ENCODE measurements at places on chromosomes 1 and 21.

GRCh38 chr1:57157818-57158603, 192.2 kb upstream of the C8B start:
- DNase-seq, result no peak

GRCh38 chr1:77388661-77389060, 106.8 kb downstream of the AK5 start:
- DNase-seq, result no peak

DNA sequence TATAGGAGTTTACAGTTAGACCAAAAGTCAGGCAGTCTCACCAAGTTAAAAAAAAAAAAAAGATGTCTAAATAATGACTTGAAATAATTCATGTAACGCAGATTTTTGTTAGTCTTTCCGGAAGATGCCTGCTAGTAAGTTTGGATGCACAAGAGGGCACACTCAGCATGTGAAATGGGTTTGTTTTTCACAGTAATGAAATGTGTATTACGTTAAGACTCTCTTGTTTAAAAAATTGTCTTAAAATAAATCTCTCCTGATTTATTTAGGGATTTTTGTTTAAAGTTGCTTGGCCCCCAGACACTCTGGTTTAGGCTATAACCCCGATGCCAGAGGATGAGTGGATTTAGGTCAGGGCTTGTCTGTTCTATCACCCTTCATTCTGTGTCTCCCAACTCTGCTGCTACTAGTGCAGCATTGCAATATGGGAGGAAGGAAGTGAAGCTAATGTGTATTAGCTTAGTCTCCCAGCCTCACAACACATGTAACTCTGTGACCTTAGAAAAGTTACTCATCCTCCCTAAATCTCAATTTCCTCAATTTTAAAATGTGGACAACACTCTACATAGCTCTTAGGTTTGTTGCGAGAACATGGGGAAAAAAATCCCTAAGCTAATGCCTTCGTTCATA, 25.7 kb downstream of the CTH start:
- DNase-seq, result no peak

DNA sequence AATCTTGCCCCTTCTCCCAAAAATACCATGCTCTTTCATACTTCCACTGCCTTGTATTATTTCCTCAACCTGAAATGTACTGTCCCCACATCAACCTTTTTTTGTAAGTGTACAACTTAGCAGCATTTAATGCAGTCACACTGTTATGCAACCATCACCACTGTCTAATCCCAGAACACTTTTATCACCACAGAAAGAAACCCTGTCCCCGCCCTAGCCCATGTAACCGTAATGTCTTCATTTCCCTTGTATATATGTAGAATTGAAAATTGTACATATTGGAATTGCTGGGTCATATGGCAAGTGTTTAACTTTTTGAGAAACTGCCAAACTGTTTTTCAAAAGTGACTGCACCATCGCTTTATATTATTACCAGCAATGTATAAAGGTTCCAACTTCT, 37.4 kb downstream of the PTP4A2 start:
- no peak for DNase-seq

DNA sequence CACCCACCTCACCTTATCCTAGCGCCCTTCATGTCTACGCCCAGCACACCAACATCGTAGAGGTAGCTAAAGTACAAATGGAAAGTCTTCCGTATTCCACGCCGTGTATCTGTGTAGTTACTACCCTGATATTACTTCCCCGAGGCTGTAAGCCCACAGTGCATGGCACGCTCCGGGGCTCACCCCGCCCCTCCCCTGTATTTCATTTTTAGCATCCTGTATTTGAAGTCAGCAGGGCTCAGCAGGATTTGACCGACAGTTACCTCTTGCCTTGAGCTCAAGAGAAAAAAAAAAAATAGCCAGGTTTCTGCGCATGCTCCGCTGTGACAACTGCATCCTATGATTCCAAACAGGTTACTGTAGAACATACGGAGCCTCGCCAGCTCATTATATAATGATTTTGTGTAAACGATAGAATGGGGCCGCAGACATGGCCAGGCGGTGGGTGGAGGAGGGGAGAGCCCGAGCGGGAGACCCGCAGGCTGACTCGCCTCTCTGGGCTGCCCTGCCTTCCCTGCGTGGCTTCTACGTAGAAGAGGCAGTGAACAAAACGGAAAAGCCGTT, 1.3 kb downstream of the ABCG1 start:
- DNase-seq, result peak; percentile 45

DNA sequence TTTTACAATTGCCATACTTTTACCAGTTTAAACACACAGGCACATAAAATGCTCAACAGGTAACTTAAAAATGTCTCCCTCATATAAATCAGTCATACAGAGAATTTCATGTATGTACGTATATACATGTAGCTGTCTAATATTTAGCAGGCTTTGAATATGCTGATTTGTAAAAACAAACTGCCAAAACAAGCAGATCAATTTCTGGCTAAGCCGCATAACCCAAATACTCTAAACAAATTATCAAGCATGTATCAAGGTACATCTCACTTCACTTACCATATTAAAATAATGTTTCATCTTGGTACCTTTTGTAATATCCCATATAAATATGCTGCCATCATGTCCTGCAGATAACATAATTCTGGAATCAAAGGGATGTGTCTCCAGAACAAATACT, 43.8 kb downstream of the BRWD1 start:
- DNase-seq, result no peak

GRCh38 chr1:162878000-162878596, 17.1 kb upstream of the CCDC190 start:
- DNase-seq, result peak; percentile 51

GRCh38 chr21:45385549-45386050, 19.4 kb upstream of the COL18A1 start:
- no peak for DNase-seq

DNA sequence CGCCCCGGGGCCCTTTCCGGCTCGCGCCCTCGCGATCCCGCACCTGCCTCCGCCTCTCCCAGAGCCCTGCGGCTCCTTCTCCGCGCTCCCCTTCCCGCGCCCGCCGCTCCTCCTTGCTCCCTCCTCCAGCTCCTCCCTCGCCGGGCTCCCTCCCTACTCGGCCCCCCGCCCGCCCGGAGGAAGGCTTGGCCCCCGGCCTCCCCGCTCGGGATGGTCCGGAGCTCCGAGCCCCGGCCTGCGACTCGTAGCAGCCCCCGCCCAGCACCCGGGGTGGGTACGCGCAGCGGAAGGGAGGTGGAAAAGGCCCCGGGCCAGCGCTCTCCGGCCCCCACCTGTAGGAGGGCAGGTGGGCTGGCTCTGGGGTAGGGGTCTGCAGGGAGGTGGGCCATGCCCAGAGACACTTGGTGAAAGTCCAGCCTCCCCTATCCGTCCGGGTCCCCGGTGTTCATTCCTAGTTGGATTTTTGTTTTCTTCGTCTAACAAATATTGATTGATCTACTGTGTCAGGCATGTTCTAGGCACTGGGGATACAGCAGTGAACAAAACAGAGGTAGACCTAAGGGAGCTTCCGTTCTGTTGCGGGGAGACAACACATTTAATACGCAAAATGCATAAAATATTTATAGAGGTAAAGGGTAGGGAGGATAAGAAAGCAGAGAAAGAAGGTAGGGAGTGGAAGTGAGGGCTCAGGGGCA, at the start of gene HTR1D:
Gene HTR1D, minus strand, starts transcription at position 82 of the 695 bp plus-strand sequence. CDS start 23,283 bp downstream, outside the sequence.
- DNase-seq, result no peak

- DNase-seq, result no peak
Observed at GRCh38 chr1:189805735-189806134, 671.9 kb downstream of the BRINP3 start.

GRCh38 chr1:175208773-175209492, 16.4 kb upstream of the KIAA0040 start:
- DNase-seq, result no peak

GRCh38 chr1:184990204-184990603, 15.9 kb upstream of the NIBAN1 start:
- no peak for DNase-seq

DNA sequence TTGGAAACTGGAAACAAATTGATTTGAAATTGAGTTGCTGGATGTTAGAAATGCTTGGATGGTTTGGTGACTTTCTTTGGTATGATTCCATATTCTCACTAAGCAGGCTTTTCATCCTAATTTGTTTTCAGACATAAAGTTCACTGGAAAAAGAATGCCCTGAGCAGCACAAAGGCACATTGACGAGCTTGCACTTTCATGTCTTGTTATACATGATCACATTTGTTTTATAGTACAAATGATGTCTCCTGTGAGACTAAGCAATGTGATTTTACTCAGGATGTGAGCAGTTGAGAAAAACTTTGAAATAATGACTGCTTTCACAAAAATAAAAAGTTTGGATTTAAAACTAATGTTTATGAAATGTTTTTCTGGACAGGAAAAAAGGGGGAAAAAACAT, 63.6 kb downstream of the KCNT2 start:
- DNase-seq, result no peak

DNA sequence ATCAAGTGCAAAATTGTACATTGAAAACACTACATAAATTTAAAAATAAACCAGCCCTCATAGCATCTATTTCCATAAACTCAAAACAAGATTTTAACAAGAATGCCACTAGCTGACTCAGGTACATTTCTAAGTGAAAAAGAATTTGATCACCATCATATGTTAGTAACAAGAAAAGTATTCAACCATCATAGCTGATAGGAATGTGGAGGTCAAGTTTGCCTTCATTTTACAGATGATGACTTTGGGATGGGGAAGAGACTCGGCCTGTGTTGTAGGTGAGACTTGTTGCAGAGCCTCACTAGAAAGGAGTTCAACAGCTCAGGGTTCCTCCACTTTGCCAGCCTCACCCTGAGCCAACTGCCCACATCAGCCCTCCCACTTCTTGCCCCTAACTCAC, 318.8 kb upstream of the FAM78B start:
- DNase-seq, result no peak

- no peak for DNase-seq
Observed at GRCh38 chr1:36088265-36088576, 471 bp upstream of the ADPRS start.

DNA sequence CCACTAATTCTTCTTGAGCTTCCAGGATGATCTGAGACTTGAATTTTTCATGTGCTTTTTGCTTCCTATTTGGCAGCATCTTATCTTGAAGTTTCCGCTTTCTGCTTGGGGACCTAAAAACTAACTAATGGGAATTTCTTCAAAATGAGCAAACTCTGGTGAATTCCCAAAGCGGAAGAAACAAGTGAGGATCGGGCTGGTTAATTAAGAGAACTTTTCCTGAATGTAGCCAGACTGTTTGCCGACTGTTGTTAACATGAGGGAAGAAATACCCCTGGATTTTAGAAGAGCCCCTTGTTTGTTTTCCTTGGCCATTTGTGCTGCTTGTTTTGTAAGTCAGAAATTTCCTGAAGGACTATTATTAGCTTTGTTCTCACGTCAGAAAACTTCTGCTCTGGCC, 6.1 kb upstream of the SELE start:
- DNase-seq, result no peak

DNA sequence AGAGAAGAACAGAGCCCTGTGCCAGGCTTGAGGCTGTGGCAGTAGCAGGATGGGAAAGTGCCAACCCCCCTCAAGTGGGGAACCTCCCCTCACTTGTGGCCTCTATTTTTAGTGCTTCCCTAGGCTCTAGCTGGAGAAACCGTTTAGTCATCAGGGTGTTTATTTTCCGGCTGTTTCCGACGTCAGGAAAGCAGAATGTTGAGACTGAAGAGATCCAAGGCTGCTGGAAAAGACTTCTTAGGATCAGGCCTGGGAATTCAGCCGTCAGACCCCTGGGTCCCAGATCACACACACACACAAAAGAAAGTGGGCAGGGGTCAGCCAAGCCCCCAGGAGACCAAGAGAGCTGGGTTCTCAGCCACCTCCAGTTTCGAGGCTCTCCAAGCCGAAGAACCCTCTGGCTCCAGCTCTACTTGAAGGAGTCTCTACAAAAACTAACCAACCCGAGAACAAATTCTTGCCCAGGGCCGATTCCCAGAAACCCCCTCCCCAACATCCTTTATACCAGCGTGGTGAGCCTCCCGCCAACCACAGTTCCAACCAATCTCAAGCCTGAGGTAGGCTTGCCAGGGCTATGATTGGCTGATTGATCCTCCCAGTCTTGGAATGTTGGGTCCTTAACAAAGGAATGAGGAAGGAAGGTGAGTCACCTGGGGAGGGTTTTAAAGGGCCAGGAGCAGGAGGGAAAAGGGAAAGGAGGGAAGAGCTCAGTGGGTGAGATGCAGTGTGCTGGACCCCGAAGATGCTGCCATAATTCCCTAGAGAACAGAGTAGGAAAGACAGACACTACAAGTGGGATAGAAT, 2.5 kb upstream of the MEF2D start:
- no peak for DNase-seq

DNA sequence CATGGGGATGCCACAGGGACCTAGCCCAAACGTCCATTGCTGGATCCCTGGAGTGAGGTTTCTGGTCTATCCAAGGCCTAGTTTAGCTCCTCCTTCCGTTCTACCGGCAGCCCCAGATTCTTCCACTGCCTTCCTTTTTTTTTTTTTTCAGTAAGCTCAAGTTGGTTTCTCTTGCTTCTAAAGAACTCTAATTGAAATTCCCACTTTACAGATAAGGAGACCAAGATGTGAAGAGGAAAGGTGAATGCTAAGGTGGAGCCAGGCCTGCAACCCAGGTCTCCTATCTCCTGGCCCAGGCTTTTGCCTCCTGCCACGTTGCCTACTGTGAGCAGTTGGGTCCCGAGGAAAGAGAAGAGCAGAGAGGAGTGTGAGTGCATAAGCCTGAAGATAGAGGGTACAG, 31.5 kb upstream of the CLIC4 start:
- no peak for DNase-seq

DNA sequence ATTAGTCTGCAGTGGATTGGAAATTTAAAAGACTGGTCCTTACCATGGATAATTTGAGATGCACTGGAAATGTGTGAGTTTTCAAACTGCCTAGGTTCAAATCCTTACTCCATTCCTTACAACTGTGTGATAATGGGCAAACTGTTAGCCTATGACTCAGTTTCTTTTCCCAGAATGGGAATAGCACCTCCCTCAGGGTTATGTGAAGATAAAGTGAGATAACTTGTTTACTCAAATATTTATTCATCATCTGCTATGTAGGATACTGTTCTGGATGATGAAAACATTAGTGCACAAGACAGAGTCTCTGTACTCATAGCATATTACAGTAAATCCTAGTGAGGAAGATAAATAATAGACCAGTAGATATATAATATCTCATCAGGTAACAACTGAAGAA, 28.6 kb downstream of the LRIG2 start:
- no peak for DNase-seq

- no peak for DNase-seq
Observed at GRCh38 chr1:170377440-170377839, 154.5 kb upstream of the GORAB start.

DNA sequence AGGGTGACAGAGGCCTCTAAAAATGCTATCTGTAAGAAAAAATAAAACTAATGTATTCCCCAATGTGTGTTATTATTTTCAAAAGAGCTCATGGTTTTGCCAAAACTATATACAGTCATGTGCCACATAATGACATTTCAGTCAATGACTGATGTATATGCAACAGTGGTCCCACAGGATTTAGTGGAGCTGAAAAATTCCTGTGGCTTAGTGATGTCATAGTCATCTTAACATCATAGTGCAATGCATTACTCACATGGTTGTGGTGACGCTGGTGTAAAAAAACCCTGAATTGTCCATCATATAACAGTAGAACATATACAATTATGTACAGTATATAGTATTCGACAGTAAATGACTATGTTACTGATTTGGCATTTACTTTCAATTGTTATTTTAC, 172.4 kb downstream of the CACNA1E start:
- no peak for DNase-seq

GRCh38 chr1:156845055-156845952, 13.6 kb downstream of the INSRR start:
- no peak for DNase-seq
